ENCODE measurements at places on chromosomes 7 and 10.

- DNase-seq, result no peak
Observed at GRCh38 chr7:101676062-101676598, 47.0 kb upstream of the MYL10 start.

DNA sequence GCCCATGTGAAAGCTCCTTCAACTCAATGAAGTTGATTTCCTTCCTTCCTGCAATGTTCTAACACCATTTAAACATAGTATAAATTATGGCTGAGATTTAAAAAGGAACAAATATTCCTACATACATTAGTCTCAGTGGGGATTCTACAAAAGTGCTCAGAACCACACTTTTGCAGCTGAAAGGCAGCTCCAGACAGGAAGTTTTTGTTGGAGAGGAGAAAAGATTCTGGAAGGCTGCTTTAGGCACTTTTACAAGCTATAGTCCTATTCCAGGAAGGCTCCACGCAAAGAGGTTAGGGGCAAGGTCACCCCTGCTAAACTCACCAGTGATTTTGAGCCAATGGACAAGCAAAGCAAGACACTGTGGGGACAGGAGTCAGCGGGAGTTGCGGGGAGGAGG, 179.2 kb upstream of the CDCA7L start:
- DNase-seq, result no peak

DNA sequence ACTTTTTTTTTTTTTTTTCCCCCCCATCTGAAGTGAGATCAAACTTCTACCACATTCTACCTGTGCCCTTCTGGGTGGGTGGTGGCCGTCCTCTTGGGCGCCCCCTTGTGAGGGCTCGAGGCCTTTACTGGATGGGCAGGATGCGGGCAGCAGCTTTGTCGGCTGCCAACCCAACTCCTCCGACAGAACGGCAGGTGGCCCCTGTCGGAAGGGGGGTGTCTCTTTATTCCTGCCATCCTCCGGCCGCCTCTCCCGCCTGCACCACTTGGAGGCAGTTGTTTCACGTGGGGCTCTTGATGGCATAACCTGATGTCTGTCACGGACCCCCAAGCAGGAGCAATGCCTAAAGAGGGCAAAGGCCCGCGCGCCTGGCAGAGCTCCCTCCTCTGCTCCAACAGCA, 31.0 kb downstream of the AMZ1 start:
- peak; percentile 21 for DNase-seq

DNA sequence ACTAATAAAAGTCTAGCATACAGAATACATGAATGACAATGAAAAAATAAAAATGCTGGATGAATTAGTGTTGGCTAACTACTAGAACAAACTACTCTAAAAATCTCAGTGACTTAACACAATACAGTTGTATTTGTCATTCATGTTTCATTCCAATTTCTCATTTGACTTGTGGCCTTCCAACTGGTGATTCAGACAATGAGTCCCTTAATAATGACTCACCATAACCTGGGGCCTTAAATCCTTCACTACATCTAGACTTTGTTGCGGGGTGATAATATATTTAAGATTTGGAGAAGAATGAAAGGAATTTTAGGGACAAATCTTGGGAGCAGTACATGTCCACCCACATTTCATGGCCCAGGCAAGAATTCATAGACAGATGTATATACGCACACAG, 90.5 kb upstream of the POM121L12 start:
- DNase-seq, result no peak

DNA sequence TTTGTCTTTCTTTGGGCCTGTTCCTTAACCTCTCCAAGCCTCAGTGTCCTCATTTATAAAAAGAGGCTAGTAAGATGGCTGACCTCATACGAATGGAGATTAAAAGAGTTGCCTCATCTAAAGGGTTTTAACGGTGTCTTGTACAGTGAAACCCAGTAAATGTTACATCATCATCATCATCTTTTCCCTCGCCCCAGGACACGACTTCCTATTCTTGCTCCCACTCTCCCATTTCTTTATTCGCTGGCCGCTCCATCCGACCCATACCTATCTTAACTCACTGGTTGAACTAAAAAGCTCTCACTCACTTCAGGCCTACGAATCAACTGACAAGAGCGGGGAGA, 554 bp downstream of the FRA10AC1 start:
- peak; percentile 67 for DNase-seq

GRCh38 chr7:66905278-66905677, 15.7 kb upstream of the TMEM248 start:
- DNase-seq, result no peak
